ENCODE measurements at places on chromosomes 16 and 17. TPM values are rescaled to one million over a fixed set of nuclear protein-coding genes. Genes with fewer than 3 reads are reported as not detected.

DNA sequence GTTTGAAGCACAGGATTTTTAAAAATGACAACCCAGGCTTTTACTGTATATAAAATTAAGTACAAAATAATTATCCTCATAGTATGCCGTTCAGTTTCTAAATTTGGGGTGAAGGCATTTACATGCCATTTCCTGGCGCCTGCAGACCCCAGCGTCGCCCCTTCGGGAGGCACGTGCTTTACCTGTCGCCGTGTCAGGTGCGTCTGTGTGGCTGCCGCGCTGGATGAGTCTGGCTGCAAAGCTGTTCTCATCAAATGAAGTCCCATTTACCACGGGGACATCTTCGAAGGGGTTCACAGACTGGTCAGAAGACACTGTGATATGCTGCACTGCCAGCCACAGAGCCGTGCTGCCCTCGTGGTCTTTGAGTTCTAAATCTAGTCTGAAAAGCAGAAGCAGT, 51.8 kb downstream of the CYB5D2 start:
- no peak overlapping the region for H3K4me3 ChIP-seq
- H3K27me3 ChIP-seq, result no peaks in the 10 kb centered on the region
- peaks cover 23% of the 10 kb centered on the region for H3K36me3 ChIP-seq
- DNase-seq, result no peak
- H3K4me1 ChIP-seq, result peaks cover 12% of the 10 kb centered on the region
- no peak overlapping the region for H3K27ac ChIP-seq

DNA sequence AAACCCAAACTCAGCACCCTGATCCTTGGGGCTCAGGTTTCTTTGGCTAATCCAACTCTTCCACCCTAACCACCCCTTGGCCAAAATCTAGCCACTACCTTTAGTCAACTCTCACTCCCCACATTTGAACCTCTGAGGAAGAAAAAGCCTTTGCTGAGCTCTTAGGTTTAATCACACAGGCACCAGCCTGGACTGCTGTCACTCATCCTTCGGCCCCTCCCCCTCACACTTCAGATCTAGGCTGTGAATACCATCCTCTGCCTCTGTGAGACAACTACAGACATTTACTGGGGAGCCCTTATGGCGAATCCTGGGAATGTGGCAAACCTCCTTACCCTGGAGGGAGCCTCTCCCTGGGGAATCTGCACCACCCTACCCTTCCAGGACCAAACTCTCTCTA, 5.3 kb upstream of the RNASEK start:
- no peak for DNase-seq
- H3K27me3 ChIP-seq, result peaks cover under 1% of the 10 kb centered on the region
- peaks cover 43% of the 10 kb centered on the region for H3K4me1 ChIP-seq
- no peak overlapping the region for H3K27ac ChIP-seq
- H3K4me3 ChIP-seq, result no peak overlapping the region

DNA sequence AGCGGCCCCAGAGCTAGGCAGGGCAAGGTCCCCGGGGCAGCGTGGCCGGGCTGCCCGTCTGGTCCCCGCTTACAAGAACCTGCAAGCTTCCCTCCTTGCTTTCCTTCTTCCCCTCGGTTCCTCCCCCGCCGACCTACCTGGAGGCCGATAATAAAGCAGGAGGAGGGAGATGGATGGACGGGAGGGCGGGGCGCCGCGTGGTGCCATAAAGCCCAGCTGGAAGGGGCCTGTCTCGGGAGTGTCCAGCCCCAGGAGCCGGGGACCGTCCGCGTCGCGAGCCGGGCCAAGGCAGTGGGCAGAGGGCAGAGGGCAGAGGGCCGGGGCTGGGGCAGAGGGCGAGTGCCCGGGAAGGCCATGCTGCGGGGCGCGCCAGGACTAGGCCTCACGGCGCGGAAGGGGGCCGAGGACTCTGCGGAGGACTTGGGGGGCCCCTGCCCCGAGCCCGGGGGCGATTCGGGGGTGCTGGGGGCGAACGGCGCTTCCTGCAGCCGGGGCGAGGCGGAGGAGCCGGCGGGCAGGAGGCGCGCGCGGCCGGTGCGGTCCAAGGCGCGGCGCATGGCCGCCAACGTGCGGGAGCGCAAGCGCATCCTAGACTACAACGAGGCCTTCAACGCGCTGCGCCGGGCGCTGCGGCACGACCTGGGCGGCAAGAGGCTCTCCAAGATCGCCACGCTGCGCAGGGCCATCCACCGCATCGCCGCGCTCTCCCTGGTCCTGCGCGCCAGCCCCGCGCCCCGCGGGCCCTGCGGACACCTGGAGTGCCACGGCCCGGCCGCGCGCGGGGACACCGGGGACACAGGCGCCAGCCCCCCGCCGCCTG, at the start of gene BHLHA9:
TSS of gene BHLHA9 (plus strand) at position 235 of the 820 bp plus-strand sequence. CDS start at position 355, 120 bp downstream.
- peak within 1 kb of the TSS; percentile 90 for H3K4me3 ChIP-seq
- H3K27me3 ChIP-seq, result peaks cover 44% of the 10 kb centered on the region
- H3K27ac ChIP-seq, result no peak within 1 kb of the TSS

DNA sequence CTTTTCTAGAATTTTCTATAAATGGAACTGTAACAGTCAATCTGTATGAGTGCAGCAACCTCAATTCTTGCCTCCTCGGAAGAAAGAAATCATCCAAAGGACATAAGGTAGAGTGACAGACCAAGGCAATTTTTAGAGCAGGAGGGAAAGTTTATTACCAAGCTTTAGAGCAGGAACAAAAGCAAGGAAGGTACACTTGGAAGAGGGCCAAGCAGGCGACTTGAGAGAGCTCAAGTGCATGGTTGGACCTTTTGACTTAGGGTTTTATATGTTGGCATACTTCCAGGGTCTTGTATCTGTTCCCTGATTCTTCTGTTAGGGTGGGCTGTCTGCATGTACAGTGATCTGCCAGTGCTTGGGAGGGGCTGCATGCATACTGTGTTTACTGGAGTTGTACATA, 50.3 kb downstream of the SCNN1G start:
- no peak overlapping the region for H3K4me3 ChIP-seq
- no peaks in the 10 kb centered on the region for H3K36me3 ChIP-seq
- no peaks in the 10 kb centered on the region for H3K4me1 ChIP-seq
- H3K27ac ChIP-seq, result no peak overlapping the region
- DNase-seq, result no peak

- no peaks in the 10 kb centered on the region for H3K36me3 ChIP-seq
- peaks cover 2% of the 10 kb centered on the region for H3K27me3 ChIP-seq
- H3K27ac ChIP-seq, result no peak overlapping the region
- no peak overlapping the region for H3K4me3 ChIP-seq
Observed at GRCh38 chr16:86133847-86134375, 234.9 kb downstream of the IRF8 start.

DNA sequence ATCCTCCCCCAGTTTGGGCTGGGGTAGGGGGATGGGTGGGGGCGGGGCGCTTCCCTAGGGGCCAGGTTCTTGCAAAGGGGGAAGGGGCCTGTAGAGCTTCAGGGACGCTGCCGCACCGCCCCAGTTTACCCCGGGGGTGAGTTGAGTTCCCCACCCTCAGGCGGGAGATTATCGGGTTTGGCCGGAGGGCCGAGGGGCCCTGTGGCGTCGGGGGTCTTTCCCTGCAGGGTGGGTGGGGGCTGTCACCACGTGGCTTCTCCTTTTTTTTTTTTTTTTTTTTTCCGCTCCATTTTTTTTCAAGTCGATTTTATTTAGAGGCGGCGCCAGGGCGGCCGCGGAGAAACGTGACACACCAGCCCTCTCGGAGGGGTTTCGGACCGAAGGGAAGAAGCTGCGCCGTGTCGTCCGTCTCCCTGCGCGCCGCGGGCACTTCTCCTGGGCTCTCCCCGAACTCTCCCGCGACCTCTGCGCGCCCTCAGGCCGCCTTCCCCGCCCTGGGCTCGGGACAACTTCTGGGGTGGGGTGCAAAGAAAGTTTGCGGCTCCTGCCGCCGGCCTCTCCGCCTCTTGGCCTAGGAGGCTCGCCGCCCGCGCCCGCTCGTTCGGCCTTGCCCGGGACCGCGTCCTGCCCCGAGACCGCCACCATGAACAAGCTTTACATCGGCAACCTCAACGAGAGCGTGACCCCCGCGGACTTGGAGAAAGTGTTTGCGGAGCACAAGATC, at the start of gene IGF2BP1:
TSS of gene IGF2BP1 (plus strand) at position 283 of the 724 bp plus-strand sequence. CDS start at position 644, 361 bp downstream.
- H3K27me3 ChIP-seq, result peaks cover 82% of the 10 kb centered on the region
- no peak for DNase-seq
- peak within 1 kb of the TSS; percentile 61 for H3K27ac ChIP-seq
- H3K4me1 ChIP-seq, result peaks cover 24% of the 10 kb centered on the region

- peaks cover 2% of the 10 kb centered on the region for H3K27me3 ChIP-seq
- no peak for DNase-seq
- no peak overlapping the region for H3K4me3 ChIP-seq
- H3K4me1 ChIP-seq, result peaks cover 4% of the 10 kb centered on the region
Observed at GRCh38 chr17:18157354-18157985, 26.2 kb upstream of the ALKBH5 start.

DNA sequence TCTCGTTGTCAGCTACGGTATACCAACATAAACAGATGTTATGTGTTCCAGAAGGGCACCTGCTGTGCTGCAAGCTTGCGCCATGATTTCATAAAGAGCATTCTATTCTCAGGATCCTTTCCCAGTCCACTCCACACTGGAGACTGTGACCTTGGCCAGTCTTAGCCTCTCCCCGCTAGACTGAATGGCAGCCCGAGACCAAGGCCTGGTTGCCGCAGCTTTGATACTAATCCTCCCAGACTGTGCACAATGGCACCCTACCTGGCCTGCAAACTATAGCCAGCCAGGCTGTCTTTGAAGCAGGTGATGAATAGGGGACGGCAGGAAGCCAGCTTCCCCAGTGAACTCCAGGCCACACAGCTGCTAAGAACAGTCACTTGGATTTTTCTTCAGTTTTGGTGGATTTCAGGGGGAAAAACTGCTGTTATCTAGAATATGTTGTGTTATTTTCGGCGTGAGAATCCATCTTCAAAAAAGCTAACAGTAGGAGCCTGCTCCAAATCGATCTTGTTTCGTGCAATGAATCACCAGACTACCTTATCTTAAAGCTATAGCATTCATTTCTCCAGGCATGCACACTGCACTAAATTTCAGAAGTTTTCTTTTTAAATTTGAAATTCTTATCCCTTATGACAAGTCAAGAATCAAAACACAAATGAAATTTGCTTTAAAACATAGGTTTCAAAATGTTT, 289.0 kb downstream of the CEP112 start:
- DNase-seq, result no peak
- no peaks in the 10 kb centered on the region for H3K36me3 ChIP-seq
- H3K4me3 ChIP-seq, result no peak overlapping the region
- no peaks in the 10 kb centered on the region for H3K4me1 ChIP-seq

GRCh38 chr16:76106647-76107046, 170.6 kb upstream of the CNTNAP4 start:
- H3K4me3 ChIP-seq, result no peak overlapping the region
- no peak for DNase-seq
- no peaks in the 10 kb centered on the region for H3K4me1 ChIP-seq
- H3K27ac ChIP-seq, result no peak overlapping the region
- no peaks in the 10 kb centered on the region for H3K36me3 ChIP-seq
- no peaks in the 10 kb centered on the region for H3K27me3 ChIP-seq

DNA sequence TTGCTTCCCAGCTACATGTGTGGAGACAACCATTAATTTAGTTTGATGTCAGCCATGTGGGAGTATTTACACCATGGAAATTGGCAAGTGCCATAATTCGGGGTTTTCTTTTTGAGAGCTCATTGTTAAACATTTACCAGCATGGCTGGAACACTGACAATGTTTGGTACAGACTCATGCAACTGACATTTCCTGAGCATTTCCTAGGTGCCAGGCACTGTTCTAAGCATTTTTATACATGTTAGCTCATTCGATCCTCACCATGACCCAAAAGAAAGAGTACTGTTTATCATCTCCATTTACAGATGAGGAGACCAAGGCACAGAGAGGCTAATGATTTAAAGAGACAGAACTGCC, 86.9 kb downstream of the FOXL1 start:
- peaks cover 2% of the 10 kb centered on the region for H3K36me3 ChIP-seq
- no peak for DNase-seq
- peaks cover 2% of the 10 kb centered on the region for H3K27me3 ChIP-seq
- peak overlapping the region; percentile 92 for H3K27ac ChIP-seq
- no peak overlapping the region for H3K4me3 ChIP-seq

DNA sequence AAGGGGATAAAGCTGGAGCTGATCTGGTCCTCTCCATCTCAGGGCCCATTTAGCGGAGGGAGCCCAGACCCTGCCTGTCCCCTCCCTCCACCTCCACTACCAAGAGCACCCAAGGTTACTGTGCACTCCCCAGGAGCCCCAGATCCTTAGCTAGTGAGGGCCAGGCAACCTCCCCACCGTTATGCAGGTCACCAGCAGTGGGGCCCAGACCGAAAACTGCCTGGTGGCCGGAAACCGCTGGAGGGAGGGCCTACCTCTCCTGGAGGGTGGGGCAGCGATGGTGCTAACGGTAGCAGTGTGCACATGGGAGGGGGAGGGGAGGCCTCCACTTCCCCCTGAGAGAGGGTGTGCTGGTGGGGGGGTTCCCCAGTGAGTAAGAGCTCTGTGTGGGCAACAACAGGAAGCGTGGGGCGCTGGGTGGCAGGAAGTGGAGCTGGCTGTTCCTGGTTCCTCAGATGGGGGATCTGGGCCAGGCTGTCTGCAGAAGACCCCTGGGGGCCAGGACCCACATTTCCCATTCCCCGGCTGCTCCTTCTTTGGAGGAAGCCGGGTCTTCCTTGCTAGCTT, 4.4 kb downstream of the FMNL1 start:
- H3K4me3 ChIP-seq, result peak overlapping the region; percentile 99
- H3K36me3 ChIP-seq, result peaks cover 17% of the 10 kb centered on the region
- peak; percentile 91 for DNase-seq

- no peak for DNase-seq
- peaks cover 18% of the 10 kb centered on the region for H3K27me3 ChIP-seq
- no peaks in the 10 kb centered on the region for H3K36me3 ChIP-seq
Observed at GRCh38 chr17:75723171-75723930, 2.1 kb downstream of the ITGB4 start.

GRCh38 chr17:18280766-18281371, 20.4 kb downstream of the MIEF2 start:
- no peaks in the 10 kb centered on the region for H3K27me3 ChIP-seq
- H3K36me3 ChIP-seq, result peaks cover 43% of the 10 kb centered on the region
- H3K4me3 ChIP-seq, result no peak overlapping the region
- DNase-seq, result no peak

DNA sequence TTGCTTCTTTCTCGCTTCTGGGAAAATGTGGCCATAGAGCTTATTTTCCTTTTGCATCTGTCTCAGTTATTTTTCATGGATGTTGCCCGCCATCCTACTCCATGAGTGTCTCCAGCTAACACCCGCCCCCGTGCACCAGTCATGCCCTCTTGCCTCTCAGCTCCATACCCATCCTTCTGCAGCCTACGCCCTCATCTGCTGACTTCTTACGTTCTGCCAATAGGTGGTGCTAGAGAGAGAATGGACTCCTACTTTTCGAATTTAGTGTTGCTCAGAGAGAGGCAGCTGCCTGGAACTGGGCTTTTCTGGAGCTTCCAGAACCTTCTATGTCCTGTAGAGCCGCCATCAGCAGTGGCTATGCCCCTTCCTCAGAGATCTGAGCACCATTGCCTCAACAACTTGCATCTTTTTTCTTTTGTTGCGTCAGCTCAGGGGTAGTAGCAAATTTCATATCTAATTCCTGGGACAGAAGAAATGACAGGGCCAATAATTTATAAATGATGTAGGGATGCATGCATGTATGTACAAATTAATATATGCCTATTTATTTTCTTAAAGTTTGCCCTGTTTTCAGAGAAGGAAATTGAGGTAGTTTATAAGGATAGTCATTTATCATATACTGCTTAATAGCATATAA, 119.7 kb upstream of the MYOCD start:
- H3K4me3 ChIP-seq, result no peak overlapping the region
- no peak for DNase-seq
- no peaks in the 10 kb centered on the region for H3K4me1 ChIP-seq
- H3K27ac ChIP-seq, result no peak overlapping the region
- H3K27me3 ChIP-seq, result no peaks in the 10 kb centered on the region

The CACNA1G gene
- total RNA-seq, result 0.07 TPM

The GFAP gene
- total RNA-seq, result not detected

The MT1A gene
- total RNA-seq, result 0.60 TPM

The G6PC1 gene
- total RNA-seq, result not detected

The PLA2G10 gene
- total RNA-seq, result not detected

The TNRC6A gene
- 60.9 TPM for total RNA-seq

The CHRNE gene
- 0.52 TPM for total RNA-seq

Data from activated T-helper 1 cell treated with anti-CD3 and anti-CD28 coated beads, Interleukin-12 subunit alpha, Interleukin-12 subunit beta, Interleukin-2, Interleukin-4 antibody, amounts not matched to agents 30 ng/mL and 10 ng/mL and 1 ng/mL, durations not matched to agents 14 hours and 24 hours and 36 hours (primary cell).